ENCODE measurements at places on chromosomes 7 and 10. TPM values are rescaled to one million over a fixed set of nuclear protein-coding genes. Genes with fewer than 3 reads are reported as not detected.
A peak's percentile ranks its signal among the peaks of the same experiment; 100 is the strongest.

- DNase-seq = no peak
Observed at GRCh38 chr7:44727158-44727936, 21.3 kb upstream of the ZMIZ2 start.

GRCh38 chr7:146319629-146320028, 203.0 kb downstream of the CNTNAP2 start:
- no peak for DNase-seq

DNA sequence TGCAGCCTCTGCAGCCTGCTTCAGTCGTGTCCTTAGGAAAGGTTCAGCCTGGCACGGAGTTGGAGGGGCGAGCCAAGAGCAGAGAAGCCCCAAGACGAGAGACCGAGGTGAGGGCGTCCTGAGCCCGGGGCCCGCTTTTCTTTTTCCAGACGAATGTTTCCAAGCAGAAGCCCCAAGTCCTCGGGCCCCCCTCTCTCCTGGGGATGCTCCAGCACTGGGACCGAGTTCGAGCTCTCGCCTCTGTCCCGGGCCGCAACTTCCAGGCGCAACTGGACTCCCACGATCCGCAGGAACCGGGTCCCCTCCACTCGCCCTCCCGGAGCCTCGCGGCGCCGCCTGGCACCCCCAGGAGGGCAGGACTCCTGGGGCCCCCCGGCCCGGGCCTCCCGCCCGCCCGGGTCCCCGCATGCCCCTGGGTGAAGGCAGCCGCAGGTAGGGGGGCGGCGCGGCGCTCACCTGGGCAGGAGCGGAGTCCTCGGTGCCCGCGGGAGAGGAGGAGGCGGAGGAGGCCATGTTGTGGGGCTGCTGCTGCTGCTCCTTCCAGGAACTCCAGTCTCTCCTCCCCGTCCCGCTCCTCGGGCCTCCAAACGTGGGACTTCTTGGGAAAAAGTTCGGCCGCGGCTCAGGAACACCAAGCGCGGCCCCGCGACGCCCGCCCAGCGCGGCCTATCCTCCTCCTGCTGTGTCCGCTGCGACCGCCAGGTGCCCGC, 45.3 kb upstream of the CDK1 start:
- DNase-seq = peak; percentile 85

DNA sequence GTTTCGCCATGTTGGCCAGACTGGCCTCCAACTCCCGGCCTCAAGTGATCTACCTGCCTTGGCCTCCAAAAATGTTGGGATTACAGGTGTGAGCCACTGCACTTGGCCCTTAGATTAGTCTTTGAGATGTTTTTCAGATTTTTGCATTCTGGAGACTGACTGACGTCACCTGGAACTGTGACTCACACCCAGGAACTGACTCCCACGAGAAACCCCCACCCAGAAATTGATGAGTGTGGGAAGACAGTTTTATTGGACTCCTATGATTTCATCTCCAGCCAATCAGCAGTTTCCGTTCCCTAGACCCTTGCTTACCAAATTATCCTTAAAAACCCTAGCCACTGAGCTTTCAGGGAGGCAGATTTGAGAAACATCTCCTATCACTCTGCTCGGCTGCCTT, 867.3 kb downstream of the TYW1 start:
- no peak for DNase-seq

DNA sequence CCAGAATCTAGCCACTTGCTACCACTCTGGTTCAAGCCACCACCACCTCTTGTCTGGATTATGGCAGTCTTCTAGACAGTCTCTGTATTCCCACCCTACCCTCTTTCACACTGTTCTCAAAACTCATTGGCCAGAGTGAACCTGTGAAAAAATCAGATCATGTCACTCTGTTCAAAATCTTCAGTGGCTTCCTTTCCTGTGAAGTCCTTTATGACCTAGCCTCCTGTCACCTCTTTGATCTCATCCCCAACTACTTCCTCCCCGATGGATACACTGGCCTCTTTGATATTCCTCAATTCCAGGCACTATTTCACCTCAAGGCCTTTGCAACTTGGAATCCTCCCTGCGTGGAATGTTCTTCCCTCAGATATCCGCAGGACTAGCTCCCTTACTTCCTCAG, 21.2 kb upstream of the ANLN start:
- DNase-seq = no peak

DNA sequence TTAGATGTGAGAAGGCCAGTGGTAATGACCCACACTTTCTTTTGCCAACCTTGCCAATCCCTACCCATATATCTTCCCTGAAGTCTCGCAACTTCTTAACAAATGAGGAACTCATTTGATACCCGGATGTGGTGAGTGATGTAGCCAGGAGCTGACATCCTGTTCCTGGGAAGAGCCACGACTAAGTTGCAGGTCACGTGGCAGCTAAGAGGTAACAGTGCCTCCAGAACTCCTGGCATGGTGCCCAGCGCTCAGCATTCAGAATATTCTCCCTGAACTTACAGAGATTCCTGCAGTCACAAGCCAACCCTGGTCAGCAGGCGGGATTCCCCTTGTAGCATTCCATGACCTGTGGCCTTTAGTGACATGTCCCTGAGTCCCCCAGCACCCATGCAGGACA, 282.5 kb downstream of the GALNT17 start:
- DNase-seq = no peak

GRCh38 chr7:12127455-12127854, 83.6 kb upstream of the TMEM106B start:
- no peak for DNase-seq

DNA sequence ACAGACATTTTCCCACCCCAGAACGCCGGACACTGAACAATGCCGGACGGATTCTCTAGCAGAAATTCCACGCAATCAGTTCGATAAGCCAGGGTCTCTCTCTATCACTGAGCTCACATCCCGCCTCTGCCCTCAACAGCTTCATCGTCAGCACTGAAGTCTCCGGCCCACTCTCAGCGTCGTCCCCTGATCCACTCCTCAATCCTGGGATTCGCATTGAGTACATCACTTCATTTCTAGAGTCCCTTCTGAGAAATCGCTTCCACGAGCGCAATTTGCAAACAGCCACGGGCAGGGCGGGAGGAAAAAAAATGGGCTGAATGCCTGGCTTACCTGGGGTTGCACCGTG, 365 bp downstream of the YME1L1 start:
- DNase-seq = peak; percentile 51

- no peak for DNase-seq
Observed at GRCh38 chr7:146314962-146315361, 198.4 kb downstream of the CNTNAP2 start.

GRCh38 chr10:8042721-8043568, 11.5 kb upstream of the GATA3 start:
- no peak for DNase-seq

DNA sequence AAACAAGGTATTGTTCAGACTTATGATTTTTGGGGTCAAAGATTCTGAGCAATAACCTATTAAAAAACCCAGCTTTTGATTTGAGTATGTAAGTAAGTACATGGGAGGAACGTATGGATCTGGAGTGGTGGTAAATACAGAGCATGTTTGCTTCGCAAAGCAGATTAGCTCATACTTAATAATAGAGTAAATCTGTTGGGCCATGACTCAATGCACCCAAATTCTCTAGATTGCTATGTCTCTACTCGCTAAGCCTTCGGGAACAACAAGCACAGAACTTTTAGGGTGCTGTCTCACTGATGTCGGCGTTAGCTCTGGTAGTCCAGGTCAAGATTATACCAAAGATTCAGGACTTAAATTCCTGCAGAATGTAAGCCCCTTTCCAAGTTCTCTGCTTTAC, 807 bp upstream of the MINPP1 start:
- DNase-seq = no peak

DNA sequence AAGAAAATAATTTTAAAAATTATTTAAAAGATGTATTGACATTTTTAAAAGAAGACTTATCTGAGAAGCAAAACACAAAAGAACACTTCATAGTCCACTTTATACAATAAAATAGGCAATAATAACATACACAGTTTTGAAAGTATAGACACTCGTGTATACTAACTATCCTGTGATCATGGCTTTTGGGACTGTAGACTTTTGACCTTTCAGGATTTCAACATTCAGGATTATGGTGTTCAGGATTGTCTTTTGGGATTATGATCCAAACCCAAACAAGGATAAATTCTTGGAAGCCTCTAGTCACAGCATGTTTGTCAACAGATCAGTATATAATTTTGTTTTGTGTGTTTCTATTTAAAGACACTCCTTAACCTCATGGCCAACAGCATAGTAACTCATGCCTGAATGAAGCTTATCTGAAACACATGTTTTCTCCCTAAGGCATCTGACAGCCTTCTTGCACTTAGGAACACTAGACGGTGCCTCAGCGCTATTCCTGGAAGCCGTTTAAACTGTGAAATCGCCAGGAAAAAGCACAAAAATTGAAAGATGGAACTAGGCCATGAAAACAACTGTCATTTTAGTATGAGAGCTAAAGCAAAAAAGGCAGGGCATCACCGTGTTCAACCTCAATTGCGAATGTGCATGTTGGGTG, 29.9 kb downstream of the GSAP start:
- no peak for DNase-seq

- DNase-seq = no peak
Observed at GRCh38 chr7:64626083-64626469, 39.9 kb upstream of the ZNF107 start.

GRCh38 chr10:116510565-116510964, 35.2 kb upstream of the PNLIP start:
- no peak for DNase-seq

DNA sequence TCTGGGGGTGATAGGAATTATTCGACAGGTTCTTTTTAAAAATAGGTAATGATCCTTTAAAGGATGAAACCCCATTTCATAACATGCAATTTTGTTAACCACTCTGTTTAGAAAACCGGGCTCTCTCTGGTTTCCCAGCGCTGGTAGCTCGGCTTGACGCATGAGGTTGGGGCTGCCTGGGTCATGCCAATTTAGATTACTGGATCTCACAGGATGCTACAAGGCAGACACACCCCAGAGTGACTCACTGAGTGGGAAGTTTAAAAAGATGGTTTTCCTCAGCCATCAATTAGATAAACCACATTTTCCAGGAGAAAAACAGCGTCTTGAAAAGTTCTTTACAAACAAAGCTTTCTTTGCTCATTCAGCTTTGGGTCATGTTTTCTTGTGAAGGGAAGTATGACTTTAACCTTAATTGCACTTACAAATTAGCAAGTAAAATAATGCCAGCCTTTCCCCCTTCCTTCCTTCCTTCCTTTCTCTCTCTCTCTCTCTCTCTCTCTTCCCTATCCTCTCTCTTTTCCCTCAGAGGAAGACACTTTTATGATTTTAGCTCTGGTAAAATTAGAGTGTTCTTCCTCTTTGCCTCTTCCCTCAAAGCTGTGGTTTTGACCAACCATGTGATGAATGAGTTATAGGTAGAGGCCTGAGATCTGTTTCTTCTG, 99.8 kb downstream of the EPDR1 start:
- no peak for DNase-seq

GRCh38 chr10:49314806-49315205, 15.8 kb downstream of the C10orf71 start:
- no peak for DNase-seq

The LRRC18 gene
- total RNA-seq = not detected

The CLRN3 gene
- total RNA-seq = 21.5 TPM

The SOSTDC1 gene
- 21.1 TPM for total RNA-seq

The ZNF488 gene
- 6.6 TPM for total RNA-seq

The MYO1G gene
- total RNA-seq = 0.08 TPM

The CPXM2 gene
- not detected for total RNA-seq

The EGR2 gene
- 5.6 TPM for total RNA-seq

The RNLS gene
- total RNA-seq = 20.8 TPM

The UCMA gene
- total RNA-seq = not detected

The PDE1C gene
- not detected for total RNA-seq

The FAM25A gene
- total RNA-seq = not detected

The NPTX2 gene
- not detected for total RNA-seq

Measured in HT-29 (cell line).